Endothelial cell of umbilical vein (primary cell): ENCODE measurements at places on chromosomes 6 and 20. TPM values are rescaled to one million over a fixed set of nuclear protein-coding genes. Genes with fewer than 3 reads are reported as not detected.

GRCh38 chr6:96022225-96022624, 6.5 kb downstream of the FUT9 start:
- DNase-seq, result no peak

DNA sequence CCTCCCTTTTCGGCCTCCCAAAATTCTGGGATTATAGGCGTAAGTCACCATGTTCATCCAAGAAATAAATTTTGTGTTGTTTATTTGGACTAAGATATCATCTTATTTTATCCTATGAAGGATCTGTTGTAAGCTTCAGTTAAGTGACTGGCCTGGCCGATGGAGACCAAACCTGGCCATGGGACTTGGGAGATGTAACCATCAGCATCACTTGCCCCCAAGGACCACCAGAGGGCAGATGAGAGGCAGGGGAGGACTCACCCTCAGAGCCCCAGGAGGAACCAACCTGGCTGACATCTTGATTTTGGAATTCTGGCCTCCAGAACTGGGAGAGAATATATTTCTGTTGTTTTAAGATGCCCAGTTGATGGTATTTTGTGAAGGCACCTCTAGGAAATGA, 266.7 kb downstream of the CDH26 start:
- no peak for DNase-seq

GRCh38 chr6:39853604-39854003, 61.4 kb downstream of the DAAM2 start:
- no peak for DNase-seq

DNA sequence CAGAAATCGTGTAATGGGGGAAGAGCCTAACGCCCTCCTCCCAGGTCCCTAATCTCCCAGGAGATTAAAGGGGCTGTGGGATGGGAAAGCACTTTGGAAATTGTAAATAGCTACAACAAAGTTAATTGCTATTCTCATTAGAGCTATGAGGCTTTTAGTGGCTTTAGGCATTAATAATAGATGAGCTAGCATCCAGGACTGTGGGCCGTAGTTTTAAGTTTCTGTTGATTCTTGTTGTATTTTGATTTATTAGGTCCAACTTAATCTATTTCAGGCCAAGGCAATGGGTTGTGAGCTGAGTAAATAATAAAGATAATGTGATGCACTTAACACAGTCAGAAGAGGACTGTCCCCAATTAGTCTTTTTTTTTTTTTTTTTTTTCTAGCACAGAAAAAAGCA, 67.7 kb downstream of the ANKRD6 start:
- DNase-seq, result no peak

DNA sequence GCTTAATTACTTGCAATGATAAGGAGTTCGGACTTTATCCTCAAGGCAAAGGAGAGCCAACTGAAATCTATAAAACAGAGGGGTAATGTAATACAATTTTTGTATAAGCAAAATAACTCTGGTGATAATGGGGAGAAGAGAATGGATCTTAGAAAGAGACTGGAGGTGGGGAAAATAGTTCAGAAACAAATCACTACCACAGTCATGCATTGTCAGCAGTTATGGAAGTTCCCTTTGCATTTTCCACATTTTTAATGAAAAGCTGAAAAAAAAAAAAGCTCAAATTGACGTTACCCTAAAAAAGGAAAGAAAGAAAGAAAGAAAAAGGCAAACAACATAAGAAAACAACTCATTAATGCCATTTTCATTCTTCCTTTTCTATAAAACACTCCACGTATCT, 337.6 kb upstream of the HSF2 start:
- no peak for DNase-seq

- DNase-seq, result no peak
Measured at GRCh38 chr20:9092113-9092512, 23.2 kb downstream of the PLCB4 start.

- no peak for DNase-seq
Measured at GRCh38 chr6:36241728-36242127, 28.1 kb upstream of the PNPLA1 start.

GRCh38 chr6:147869201-147869600, 360.7 kb downstream of the SAMD5 start:
- no peak for DNase-seq

Gene PI3
- not detected in 2 replicates for polyA plus RNA-seq

Gene RRP36
- 35.9 and 40.2 TPM in 2 replicates for polyA plus RNA-seq

Gene UBD
- polyA plus RNA-seq, result 0.10 and 0.13 TPM in 2 replicates

Gene MCHR2
- not detected in 2 replicates for polyA plus RNA-seq

Gene SAMD3
- not detected in 2 replicates for polyA plus RNA-seq

Gene SLC26A8
- polyA plus RNA-seq, result 0.01 and 0.08 TPM in 2 replicates
